ENCODE measurements at places on chromosomes 11 and 22.

- peak; percentile 47 for DNase-seq
Measured at GRCh38 chr22:35418088-35418487, 18.1 kb downstream of the MCM5 start.

- DNase-seq = no peak
Measured at GRCh38 chr11:66420671-66421476, at the start of gene NPAS4. Gene NPAS4 (plus strand): TSS chr11:66421035. CDS start chr11:66421180, 145 bp downstream.

- DNase-seq = no peak
Measured at GRCh38 chr11:84103096-84103495, 816.9 kb upstream of the CCDC90B start.

- DNase-seq = no peak
Measured at GRCh38 chr11:109046284-109046992, 375.6 kb upstream of the C11orf87 start.

DNA sequence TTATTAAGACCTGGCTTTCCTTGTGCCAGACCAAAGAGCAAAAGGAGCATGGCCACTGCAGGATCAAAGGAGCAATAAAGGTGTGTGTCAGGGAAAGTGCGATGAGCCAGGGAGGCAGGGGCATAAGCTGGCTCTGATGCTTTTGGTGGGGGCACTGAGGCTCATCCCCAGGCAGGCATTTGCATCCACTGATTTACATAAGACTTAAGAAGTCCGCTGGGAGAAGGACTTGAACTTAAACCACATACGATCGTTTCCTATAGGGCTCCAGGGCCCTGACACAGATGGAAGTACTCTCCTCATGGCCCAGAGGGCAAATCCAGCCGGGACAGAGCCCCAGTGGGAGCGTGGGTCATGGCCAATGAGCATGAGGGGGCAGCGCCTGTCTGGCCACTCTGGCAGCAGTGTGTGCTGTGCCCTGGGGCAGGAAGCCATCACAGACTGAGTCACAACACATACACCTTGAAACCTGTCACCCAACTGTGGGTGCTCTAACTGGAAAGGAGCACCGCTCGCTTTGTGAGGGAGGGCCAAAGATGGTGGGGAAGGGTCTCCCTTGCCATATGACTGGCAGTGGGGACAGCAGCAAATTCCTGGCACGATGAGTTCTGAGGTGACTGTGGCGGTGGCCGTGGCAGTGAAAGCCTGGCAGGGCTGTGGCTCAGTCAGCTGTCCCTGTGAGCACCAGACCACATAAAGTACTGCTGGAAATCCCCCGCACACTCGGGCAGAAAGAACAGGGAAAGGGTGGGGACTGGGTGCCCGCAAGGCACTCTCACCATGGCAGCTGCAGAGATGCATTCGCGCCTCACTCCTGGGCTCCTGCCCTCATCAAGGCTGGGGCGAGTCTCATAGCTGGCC is 79.4 kb upstream of the LMO1 start:
- no peak for DNase-seq

- DNase-seq = no peak
Measured at GRCh38 chr11:12285811-12286222, 91.6 kb upstream of the PARVA start.

GRCh38 chr22:22818861-22819855 is 68.5 kb upstream of the IGLL5 start:
- DNase-seq = no peak

Measured in amniotic epithelial cell (primary cell).